ENCODE measurements at places on chromosomes 7 and 10. TPM values are rescaled to one million over a fixed set of nuclear protein-coding genes. Genes with fewer than 3 reads are reported as not detected.
A peak's percentile ranks its signal among the peaks of the same experiment; 100 is the strongest.

The PDK4 gene
- 6.5 TPM for total RNA-seq

The CCL24 gene
- total RNA-seq: 0.68 TPM

DNA sequence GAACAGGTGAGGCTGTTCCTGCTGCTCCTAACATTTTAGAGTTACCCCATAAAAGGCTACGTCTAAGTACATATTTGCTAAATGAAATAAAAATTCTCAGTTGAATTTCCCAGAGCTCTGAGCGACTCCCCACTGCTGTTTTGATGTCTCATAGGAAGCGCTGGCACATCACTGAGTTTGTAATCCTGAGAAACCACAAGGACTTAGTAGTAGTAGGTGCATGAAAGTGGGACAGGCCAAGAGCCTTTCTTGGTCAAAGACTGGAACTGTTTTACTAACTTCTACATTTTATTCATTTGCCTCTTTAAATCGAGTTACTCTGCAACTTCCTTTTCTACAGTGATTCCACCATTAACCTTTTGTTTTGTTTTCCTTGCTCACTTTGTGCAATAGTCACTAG is 85.9 kb downstream of the XPNPEP1 start:
- DNase-seq: no peak

GRCh38 chr7:36208426-36208825 is 55.4 kb downstream of the EEPD1 start:
- no peak for DNase-seq

GRCh38 chr10:59801171-59801570 is 47.9 kb upstream of the MRLN start:
- DNase-seq: peak; percentile 21

GRCh38 chr10:117432866-117433265 is 57.6 kb upstream of the PDZD8 start:
- DNase-seq: no peak

DNA sequence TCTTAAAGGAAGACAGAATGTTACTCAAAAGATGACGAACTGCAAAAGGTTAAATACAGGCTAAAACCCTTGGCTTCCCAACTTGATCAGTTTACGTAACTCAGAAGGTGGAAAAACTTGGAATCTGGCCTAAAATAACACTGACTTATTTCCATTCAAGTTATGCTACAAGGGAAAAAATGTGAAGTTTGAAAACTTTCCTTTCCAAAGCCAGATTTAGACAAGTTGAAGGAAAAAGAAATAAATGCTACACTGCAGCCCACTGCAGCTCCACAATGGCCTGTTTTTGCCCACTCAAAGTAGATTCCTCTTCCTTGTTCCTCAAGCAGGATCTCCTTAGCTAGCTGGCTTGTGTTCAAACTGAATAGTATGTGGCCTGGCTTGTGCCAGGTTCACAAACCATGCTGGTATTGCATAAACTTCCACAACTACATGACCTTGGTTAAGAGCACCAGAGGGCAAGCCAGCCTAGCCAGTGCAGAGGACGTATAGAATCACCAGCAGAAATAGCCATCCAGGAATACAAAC is 166.2 kb downstream of the CPEB3 start:
- DNase-seq: peak; percentile 11

DNA sequence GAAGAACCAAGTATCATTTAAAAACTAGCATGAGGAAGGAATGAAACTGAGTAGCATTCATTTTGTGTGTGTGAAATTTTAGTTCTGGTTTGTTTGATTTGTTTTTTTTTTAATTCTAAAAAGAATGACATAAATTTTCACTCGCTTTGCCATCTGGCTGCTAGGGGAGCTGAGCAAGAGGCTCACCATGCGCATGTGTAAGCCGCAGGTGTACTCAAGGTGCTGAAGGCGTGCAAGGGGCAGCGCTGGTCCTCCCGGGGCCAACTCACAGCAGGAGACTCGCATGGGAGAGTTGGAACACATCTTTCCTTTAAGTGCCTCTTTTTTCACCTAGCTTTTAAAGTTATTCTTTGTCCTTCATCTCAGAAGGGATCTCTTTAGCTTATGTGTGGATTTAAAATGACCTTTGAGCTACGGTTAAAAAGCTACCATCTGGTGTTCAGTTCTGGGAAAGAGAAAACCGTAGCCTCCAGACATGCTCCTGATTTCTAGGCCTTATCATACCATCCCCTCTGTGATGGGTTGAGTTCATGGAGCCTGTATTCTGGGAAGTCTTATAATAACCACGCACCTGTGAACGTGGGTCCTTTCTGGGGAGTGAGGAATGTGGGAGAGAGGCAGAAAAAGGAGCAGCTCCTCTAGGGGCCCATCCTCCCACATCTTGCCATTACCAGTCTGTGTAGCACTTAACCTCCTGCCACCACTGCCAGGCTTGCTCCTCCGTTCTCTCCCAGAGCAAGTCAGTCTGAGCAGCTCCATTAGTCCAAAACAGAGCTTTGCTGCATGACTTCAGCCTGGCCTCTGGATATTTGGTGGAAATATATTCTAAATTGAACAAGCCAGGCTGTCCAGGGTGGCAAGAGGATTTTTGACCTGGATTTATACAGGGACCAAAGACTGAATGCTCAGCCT is 61.9 kb downstream of the KLHDC10 start:
- no peak for DNase-seq

DNA sequence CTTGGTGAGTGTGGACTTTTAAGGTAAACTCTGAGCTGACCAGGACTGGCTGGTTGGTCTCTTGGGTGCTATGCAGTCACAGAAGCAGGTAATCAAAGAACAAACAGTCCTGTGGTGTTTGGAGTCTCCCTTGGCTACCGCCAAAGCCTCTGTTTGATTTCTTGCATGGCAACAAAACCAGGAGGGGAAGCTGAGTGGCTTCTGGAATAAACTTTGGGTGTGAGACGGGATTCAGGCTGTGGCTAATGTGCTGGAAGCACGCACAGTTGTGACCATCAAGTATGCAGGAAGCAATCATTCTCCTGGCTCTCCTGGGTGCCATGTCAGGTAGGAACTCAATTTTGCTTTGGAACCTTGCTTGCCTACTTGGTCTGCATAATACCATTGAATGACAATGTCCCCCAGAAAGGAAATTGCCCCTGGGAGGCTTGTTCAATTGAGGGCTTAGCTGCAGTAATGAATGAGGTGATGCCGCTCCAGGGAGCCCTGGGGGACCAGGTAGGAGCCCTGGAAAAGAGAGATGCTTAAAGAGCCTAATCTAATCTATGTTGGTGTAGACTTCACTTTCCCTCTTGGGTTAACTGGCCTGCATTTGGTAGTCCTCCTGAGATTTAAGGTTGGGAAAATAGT is at the start of gene CDHR3:
CDHR3 (plus strand) TSS at position 227 of the 630 bp plus-strand sequence; CDS start at position 282, 55 bp downstream.
- no peak for DNase-seq

DNA sequence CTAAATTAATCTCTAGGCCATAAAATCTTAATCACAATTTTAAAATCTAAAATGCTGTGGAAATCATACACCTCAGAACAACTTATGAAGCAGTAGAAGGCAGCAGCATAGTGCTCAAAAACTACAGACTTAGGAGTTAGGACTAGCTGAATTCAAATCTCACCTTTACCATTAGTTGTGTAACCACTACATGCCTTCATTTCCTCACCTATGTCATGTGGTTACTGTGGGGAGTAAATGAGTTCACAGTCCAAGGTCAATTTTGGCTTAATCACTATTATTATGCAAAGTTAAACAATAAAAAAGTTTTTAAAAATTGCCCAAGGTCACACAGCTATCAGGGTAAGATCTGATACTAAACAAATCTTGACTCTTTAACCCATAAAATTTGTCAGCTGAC is 37.0 kb downstream of the SNX13 start:
- DNase-seq: no peak

GRCh38 chr10:63587191-63587590 is 66.0 kb downstream of the REEP3 start:
- no peak for DNase-seq

DNA sequence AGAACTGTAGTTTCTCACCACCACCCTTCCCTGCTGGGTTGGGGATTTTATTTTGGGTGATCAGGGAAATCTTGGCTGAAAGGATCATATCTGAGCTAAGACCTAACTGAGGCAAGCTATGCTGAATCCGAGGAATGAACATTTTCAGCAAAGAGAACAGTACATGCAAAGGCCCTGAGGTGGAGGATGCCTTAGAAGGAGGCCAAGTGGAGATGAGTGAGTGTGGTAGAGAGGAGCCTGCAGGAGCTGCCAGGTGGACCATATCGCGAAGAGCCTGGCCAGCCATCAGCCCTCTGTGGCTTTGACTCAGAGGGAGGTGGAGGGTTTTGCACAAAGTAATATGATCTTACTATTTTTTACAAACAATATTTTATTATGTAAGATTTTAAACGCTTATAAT is 1.6 kb upstream of the RASGEF1A start:
- no peak for DNase-seq
